Pulmonary artery endothelial cell (primary cell): ENCODE measurements at places on chromosomes 13 and 19. TPM values are rescaled to one million over a fixed set of nuclear protein-coding genes. Genes with fewer than 3 reads are reported as not detected.

The SLITRK5 gene
- not detected in 2 replicates for total RNA-seq

The DDX39A gene
- total RNA-seq: 92.5 and 156 TPM in 2 replicates

The PLIN3 gene
- 121 and 150 TPM in 2 replicates for total RNA-seq

- no peak for DNase-seq
Observed at GRCh38 chr19:32450217-32450616, 44.6 kb downstream of the DPY19L3 start.

- DNase-seq: no peak
Observed at GRCh38 chr13:23469951-23470421, 36.5 kb upstream of the SACS start.

DNA sequence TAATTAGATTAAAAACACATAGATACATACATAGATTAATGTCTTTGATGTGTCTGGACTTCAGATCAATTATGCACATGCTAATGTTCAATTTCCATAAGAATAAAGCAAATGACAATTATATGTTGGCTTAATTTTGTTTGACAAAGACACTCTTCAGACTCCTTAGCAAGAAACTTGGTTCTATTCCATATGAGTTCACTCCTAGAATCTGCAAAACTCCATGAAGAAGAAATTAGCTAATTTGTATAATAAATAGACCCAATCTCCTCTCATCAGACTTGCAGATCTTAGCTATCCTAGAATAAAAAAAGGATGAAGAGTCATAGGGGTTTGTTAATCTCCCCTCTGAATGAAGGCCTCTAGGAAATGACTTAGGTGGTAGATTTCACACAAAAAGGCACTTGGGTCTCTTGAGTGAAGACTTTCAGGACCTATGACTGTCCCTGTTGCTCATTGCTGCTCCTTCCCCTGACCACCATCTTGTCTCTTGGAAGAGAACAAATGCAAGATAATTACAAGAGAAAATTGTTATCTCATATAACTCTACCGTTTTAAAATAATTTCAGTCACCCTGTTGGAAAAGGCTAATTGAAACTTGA, 302.2 kb downstream of the EFNB2 start:
- DNase-seq: no peak

- peak; percentile 27 for DNase-seq
Observed at GRCh38 chr13:46160471-46161066, 21.4 kb downstream of the LCP1 start.
